ENCODE measurements at places on chromosomes 6 and 20. TPM values are rescaled to one million over a fixed set of nuclear protein-coding genes. Genes with fewer than 3 reads are reported as not detected.

CRISP2 gene
- total RNA-seq, result not detected

DNA sequence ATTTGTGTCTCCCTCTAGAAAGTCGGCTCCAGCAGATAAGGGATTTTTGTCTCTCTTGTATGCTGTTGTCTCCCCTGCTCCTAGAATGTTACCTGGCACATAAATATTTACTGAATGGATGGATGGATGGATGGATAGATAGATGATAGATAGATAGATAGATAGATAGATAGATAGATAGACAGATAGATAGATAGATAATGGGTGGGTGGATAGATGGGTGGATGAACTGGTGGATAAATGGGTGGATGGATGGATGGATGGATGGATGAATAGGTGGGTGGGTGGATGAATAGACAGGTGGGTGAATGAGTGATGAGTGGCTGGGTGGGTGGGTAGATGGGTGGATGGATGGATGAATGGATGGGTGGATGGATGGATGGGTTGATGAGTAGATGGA is 185.0 kb downstream of the NFATC2 start:
- DNase-seq, result no peak
- no peak overlapping the region for H3K27ac ChIP-seq
- peaks cover 5% of the 10 kb centered on the region for H3K4me1 ChIP-seq
- no peaks in the 10 kb centered on the region for H3K36me3 ChIP-seq
- no peaks in the 10 kb centered on the region for H3K27me3 ChIP-seq
- H3K4me3 ChIP-seq, result no peak overlapping the region

DNA sequence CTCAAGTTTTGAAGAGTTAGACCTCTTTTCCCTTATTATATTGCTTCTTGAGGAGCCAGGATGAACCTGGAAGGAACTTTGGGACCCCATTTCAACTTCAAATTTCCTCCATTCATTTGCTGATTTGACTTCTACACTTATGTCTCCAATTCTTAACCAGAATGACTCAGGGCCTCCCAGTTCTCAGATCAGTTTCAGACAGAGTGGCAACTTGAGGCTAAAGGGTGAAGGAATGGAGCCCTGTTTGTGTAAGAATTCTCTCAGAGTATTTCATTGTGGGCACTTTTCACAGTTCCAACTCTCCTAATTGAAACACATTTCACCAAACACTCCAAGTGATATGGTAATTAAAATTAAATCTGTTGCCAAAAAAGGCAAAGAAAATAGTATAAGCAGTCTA is 109.0 kb upstream of the FLRT3 start:
- no peak overlapping the region for H3K27ac ChIP-seq
- H3K36me3 ChIP-seq, result no peaks in the 10 kb centered on the region
- no peak overlapping the region for H3K4me3 ChIP-seq
- no peaks in the 10 kb centered on the region for H3K4me1 ChIP-seq
- no peak for DNase-seq

- H3K27me3 ChIP-seq, result no peaks in the 10 kb centered on the region
- H3K4me1 ChIP-seq, result peaks cover 34% of the 10 kb centered on the region
- peak overlapping the region; percentile 89 for H3K27ac ChIP-seq
- H3K36me3 ChIP-seq, result peaks cover 26% of the 10 kb centered on the region
- no peak overlapping the region for H3K4me3 ChIP-seq
These were observed 58.4 kb downstream of the TRAM2 start for GRCh38 chr6:52518279-52518945.

DNA sequence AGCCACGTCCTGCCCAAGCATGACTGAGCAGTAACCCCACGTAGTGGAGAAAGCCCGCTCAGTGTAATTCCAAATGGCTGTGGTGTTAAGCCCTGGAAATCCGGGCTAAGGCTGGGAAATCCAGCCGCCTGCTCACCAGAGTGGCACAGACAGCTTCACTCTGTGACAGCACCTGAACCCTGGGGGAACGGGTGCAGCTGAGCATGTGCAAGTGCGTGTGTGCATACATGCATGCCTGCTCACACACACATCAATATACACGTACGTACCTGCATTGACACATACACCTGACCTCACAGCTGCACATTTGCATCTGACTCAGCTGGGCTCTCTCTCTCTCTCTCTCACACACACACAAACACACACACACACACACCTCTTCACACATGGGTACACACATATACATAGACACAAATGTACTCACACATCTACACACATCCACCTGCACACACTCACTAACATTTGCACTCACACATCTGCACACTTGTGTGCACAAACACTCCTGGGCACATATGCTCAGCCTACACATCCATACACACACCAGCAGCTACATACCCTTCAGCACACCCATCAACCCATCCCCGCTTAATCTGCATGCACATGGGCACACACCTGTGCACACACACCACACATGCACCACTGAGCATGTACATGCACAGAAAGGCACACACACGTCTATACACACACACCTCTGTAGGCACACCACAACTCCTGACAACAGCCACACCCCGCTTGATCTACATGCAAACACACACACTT is 114.1 kb downstream of the GRM4 start:
- no peak overlapping the region for H3K4me3 ChIP-seq
- no peaks in the 10 kb centered on the region for H3K36me3 ChIP-seq
- no peaks in the 10 kb centered on the region for H3K27me3 ChIP-seq
- no peak for DNase-seq

Measured in heart left ventricle (tissue), 16 donors.